Uterus (tissue), 4 donors: ENCODE measurements at places on chromosomes 7 and 10.

GRCh38 chr10:60827791-60828488 lies 49.7 kb downstream of the CDK1 start:
- no peak for DNase-seq

- no peak for DNase-seq
These were observed 4.4 kb downstream of the ZNF32 start for GRCh38 chr10:43644252-43644651.

- no peak for DNase-seq
These were observed 94.2 kb upstream of the NRP1 start for GRCh38 chr10:33428682-33429081.

DNA sequence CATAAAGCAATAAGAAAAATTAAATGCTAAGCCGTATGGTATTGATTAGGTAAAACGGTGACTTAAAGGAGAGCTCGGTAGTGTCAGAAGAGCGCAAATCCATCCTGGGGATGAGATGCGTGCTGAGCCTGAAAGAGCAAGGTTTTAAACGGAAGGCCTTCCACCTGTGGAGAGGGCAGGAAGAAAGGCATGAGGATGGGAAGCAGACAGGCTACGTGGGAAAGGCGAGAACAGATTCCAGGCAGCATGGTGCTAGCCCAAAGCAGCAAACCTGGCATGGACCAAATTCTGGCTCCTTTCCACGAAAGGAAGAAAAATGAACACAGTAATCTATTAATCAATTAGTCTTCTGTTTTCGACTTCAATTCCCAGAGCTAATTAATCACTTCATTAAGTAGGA lies 103.5 kb downstream of the HIPK2 start:
- no peak for DNase-seq

- no peak for DNase-seq
These were observed 53.7 kb downstream of the TAF3 start for GRCh38 chr10:7872041-7872442.
